Activated B cell treated with CpG ODN at 0.5 μM for 24 hours (primary cell): ENCODE measurements at places on chromosomes 6 and 20. TPM values are rescaled to one million over a fixed set of nuclear protein-coding genes. Genes with fewer than 3 reads are reported as not detected.

The PRDM13 gene
- total RNA-seq: 0.07 TPM in 1 of 2 replicates, not detected in the other

The TRIM15 gene
- total RNA-seq: not detected in 2 replicates

The PGC gene
- total RNA-seq: not detected in 2 replicates

- no peak for DNase-seq
- H3K27ac ChIP-seq: no peak overlapping the region
- H3K4me3 ChIP-seq: no peak overlapping the region
- H3K36me3 ChIP-seq: no peaks in the 10 kb centered on the region
- no peaks in the 10 kb centered on the region for H3K4me1 ChIP-seq
Observed at GRCh38 chr20:58807801-58808200, 42.9 kb downstream of the GNAS-AS1 start.

DNA sequence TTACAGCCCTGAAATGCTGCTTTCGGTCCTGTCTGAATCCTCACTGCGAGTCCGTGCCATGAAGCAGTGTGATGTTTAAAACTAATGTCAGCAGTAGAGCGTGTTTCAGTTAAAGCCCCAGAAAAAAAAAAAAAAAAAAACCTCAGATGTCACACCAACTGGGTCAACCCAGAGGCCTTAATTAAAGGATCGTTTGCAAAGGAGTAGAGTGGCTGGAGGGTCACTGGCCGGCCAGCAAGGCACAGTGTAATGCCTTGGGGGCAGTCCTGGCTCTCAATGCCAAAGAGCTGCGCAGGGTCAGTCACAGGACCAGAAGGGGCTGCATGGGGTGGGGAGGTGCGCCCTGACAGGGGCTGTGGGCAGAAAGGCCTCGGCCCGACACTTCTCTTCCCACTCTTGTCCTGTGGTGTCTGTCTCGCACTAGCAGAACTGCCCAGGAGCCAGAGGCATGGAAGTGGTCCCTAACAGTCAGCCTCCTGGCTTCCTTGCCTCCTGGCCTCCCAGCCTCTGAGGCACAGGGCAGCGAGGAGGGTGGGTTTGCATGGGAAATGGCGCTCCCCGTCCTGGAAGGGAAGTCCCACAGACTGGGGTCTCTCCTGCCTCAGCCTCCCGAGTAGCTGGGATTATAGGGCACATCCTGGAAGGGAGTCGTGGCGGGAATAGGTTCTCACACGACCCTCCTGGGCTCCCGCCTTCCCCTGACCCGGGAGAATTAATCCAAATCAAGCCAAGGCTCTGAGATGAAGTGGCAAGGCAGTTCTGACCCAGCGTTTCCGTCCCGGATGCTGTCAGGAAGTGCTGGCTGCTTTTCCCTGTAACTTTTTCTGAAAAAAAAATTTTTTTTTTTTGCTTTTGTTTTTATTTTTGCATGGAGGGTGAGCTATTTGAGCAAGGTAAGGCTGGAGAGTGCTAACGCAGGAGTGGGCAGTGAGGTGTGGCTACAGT, 53.7 kb upstream of the MPC1 start:
- no peak overlapping the region for H3K4me3 ChIP-seq
- H3K36me3 ChIP-seq: peaks cover 5% of the 10 kb centered on the region
- no peaks in the 10 kb centered on the region for H3K4me1 ChIP-seq
- DNase-seq: no peak
- H3K27ac ChIP-seq: no peak overlapping the region

DNA sequence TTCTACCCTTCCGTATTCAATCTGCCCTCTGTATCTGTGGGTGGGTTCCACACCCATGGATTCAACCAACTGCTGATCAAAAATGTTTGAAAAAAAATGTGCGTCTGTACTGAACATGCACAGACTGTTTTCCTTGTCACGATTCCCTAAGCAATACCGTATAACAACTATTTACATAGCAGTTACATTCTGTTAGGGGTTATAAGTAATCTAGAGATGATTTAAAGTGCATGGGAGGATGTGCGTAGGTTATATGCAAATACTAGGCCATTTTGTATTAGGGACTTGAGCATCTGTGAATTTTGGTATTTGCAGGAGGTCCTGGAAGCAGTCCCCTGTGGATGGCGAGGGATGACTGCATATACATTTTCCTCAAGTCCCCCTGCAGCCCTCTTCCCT, 486.9 kb downstream of the PREX1 start:
- no peak for DNase-seq
- H3K4me1 ChIP-seq: peaks cover 31% of the 10 kb centered on the region
- H3K36me3 ChIP-seq: no peaks in the 10 kb centered on the region

DNA sequence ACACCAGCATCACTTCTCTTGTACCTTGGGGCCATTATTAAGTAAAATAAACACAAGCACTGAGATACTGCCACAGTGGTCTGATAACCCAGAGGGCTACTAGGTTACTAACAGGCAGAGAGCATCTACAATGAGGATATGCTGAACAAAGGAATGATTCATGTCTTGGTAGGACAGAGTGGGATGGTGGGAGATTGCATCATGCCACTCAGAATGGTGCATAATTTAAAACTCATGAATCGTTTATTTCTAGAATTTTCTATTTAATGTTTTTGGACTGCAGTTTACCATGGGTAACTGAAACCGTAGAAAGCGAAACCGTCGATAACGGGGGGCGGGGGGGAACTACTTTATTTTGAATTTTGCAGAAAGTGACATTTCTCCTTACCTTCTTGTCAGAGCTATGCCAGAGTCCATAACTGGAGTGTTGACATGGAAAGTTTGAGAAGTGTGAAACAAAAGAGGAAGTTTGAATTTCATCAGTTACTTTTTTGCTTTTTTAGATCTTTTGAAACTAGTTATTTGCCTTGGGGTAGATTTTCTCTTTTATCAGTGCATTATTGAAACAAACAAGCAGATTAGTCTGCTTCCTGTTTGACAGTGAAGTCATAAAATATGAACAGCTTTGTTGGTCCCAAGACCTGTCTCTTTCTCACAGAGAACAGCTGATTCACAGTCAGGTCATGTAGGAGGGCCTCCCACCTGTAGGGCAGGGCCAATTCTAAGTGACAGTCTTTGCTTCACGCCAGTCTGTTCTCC, 124.9 kb downstream of the KLHL32 start:
- no peaks in the 10 kb centered on the region for H3K36me3 ChIP-seq
- DNase-seq: no peak
- peaks cover 23% of the 10 kb centered on the region for H3K4me1 ChIP-seq
- peak overlapping the region; percentile 50 for H3K4me3 ChIP-seq

GRCh38 chr6:28134015-28134414, 7.7 kb upstream of the ZKSCAN8 start:
- peak overlapping the region; percentile 38 for H3K4me3 ChIP-seq
- H3K27me3 ChIP-seq: no peaks in the 10 kb centered on the region
- H3K27ac ChIP-seq: peak overlapping the region; percentile 74
- peaks cover 52% of the 10 kb centered on the region for H3K4me1 ChIP-seq
- H3K36me3 ChIP-seq: peaks cover 58% of the 10 kb centered on the region
- DNase-seq: no peak

GRCh38 chr20:35135867-35136586, 11.1 kb downstream of the EDEM2 start:
- no peak overlapping the region for H3K27ac ChIP-seq
- DNase-seq: no peak
- no peaks in the 10 kb centered on the region for H3K27me3 ChIP-seq
- no peak overlapping the region for H3K4me3 ChIP-seq
- peaks cover 82% of the 10 kb centered on the region for H3K36me3 ChIP-seq

DNA sequence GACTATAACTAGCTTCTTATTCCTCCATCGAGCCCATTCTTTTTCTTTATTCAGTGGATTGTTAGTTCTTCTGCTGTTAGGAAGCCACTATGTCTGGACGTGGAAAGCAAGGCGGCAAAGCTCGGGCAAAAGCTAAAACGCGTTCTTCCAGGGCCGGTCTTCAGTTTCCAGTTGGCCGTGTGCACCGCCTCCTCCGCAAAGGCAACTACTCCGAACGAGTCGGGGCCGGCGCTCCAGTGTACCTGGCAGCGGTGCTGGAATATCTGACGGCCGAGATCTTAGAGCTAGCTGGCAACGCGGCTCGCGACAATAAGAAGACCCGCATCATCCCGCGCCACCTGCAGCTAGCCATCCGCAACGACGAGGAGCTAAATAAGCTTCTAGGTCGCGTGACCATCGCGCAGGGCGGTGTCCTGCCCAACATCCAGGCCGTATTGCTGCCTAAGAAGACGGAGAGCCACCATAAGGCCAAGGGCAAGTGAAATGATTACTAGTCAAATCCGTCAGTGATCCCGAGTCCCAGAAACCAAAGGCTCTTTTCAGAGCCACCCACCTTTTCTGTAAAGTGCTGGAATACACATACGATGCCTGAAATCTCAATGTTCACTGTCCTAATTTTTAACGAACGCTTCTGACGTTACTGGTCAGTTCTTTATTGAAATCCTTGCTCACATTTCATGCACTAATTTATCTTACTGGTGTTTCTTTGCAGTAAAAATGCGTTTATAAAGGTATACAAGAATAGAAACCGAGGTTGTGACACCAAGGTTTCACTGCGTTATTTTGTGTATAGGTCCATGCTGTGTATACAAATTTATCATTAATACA, 129.9 kb downstream of the HFE start:
- DNase-seq: peak; percentile 72
- H3K36me3 ChIP-seq: no peaks in the 10 kb centered on the region

DNA sequence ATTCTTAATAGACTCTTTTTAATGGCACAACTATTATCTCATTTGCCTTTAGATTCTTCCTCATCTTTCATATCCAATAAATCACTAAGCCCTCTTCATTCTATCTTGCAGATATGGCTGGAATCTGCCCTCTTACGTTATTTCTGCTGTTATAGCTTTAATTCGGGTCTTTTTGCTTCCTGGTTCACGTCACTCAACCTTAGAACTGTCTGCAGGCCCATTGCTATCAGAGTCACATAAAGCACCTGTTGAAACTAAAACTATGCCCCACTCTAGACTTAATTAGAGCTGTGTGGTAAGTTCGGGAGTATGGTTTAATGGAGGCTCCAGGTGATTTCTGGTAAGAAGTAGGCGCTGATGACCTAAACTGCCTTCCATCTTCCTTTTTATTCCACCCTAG, 988 bp downstream of the QRSL1 start:
- peaks cover 26% of the 10 kb centered on the region for H3K36me3 ChIP-seq
- DNase-seq: no peak
- H3K27ac ChIP-seq: peak overlapping the region; percentile 96
- H3K27me3 ChIP-seq: no peaks in the 10 kb centered on the region

GRCh38 chr6:33848484-33848883, 44.7 kb upstream of the MLN start:
- H3K4me1 ChIP-seq: no peaks in the 10 kb centered on the region
- no peak overlapping the region for H3K4me3 ChIP-seq
- no peaks in the 10 kb centered on the region for H3K36me3 ChIP-seq
- H3K27me3 ChIP-seq: peaks cover 24% of the 10 kb centered on the region

DNA sequence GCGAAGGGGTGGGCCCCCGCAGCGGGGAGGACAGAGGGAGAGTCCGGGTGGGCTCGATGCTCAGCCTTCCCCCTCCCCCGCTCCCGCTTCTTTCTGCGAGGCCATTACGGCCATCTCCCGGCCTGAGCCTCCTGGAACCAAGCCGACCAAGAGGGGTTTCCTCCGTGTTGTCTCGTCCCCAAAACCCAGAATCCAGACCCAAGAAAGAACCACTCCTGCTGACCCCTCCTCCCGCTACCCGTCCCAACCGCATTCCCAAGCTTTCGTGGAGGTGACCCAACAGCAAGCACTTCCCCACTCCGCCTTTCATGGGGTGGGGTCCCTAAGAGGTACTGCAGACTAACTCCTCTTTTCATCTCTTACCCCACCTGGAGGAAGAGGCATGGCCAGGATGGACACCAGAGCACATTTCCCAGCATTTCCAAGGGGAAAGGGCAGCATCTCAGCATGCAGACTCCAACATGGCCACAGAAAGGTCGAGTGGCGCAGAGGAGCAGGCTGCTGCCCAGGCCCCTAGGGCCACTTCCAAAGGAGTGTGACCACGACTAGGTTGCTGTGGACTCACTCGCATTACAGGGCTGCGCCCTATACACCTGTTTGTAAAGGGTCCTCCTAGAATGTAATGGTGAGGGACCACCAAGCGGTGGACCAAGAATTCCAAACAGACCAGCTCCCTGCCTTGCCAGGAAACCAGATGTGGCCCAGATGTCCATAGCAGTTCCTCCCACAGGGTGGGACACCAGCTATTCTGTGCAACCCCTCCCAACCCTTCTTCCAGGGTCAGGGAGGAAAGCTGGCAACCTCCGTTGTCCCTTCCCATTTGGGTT, 53.4 kb downstream of the MRPL14 start:
- no peaks in the 10 kb centered on the region for H3K36me3 ChIP-seq
- peaks cover 20% of the 10 kb centered on the region for H3K4me1 ChIP-seq
- H3K27ac ChIP-seq: peak overlapping the region; percentile 7
- H3K4me3 ChIP-seq: peak overlapping the region; percentile 66
